AG09309 (cell line): ENCODE measurements at places on chromosomes 2 and 18.

- no peak for DNase-seq
These were observed 559.9 kb upstream of the ID2 start for GRCh38 chr2:8121826-8122513.

- DNase-seq = no peak
These were observed 247.9 kb upstream of the SYT4 start for GRCh38 chr18:43525169-43525568.

DNA sequence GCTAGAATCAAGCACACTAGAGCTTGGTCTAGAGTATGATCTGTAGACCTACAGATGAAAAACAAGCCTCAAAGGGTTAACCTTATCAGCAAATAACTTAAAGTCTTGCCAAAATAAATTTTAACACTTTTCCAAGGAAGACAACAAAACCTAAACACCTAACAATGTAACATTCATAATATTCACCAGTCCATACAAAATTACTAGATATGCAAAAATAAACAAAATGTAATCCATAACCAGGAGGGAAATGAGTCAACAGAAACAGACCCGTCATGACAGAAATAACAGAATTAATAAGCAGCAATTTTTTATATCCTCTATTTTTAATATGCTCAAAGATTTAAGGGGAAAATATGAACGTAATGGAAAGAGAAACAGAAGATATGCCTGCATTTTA, 36.1 kb downstream of the TRAK2 start:
- DNase-seq = no peak

- DNase-seq = peak; percentile 50
These were observed 81.9 kb upstream of the PKDCC start for GRCh38 chr2:41965909-41966295.

DNA sequence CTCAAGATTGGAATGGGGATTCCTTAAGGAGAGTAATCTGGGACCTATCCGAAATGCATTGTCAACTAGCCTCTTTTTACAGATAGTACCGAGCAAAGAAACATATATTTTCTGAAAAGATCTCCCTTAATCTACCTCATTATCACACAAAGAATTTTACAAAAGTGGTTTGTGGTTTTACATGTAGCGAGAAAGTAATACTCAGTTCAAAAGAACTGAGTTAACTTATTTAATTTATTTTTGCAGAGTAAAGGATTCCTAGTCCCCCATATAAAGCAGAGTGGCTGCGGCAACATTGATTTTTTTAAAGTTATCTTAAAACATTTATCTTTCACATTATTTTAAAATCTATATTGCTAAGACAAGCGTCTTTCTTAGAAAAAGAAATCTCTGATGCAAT, 15.9 kb upstream of the SOS1 start:
- DNase-seq = no peak

DNA sequence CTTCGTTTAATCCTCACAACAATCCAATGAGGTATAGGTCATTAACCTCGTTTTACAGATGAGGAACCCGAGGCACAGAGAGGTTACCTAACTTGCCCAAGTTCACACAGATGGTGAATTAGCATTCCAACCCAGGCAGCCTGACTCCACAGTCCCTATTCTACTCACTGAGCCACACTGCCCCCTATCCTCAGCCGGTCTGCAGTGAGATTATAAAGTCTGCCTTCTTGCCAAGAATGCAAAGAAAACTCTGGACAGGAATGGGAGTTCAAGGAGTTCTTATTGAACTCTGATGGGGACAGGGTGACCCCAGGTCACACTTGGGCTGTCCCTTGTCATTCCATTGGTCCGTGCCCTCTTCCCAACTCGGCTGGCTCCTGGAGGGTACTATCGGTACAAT, 118.1 kb upstream of the MSH6 start:
- DNase-seq = no peak

DNA sequence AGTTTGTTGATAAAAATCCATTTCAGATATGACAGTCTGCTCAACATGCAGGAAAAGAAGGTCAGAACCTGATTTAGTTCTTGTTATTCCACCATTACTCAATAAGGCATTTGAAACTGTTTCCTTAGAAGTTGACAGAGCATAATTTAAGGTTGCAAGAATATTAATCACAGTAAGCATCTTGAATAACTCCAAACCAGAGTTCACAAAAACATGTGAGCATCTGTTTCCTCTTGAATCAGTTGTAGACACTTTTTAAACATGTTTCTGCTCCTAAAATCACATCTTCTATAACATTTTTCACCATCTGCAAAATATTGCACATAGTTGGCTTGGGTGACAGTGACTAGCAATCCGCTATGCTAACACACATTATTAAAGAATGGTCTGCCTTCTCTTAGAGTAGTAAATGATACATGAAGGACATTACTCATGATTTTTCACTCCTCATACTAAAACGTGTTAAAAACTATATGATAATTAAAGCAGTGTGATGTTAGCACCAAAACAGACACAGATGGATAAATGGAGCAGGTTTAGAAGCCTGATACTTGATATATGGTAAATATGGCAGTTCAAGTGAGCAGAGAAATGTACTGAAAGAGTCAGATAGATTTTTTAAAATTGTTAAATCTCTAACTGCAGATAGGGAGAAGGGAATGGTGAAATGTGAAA, 30.3 kb downstream of the AKAIN1 start:
- DNase-seq = no peak

GRCh38 chr18:55346961-55347740, 240.8 kb downstream of the TCF4 start:
- no peak for DNase-seq

DNA sequence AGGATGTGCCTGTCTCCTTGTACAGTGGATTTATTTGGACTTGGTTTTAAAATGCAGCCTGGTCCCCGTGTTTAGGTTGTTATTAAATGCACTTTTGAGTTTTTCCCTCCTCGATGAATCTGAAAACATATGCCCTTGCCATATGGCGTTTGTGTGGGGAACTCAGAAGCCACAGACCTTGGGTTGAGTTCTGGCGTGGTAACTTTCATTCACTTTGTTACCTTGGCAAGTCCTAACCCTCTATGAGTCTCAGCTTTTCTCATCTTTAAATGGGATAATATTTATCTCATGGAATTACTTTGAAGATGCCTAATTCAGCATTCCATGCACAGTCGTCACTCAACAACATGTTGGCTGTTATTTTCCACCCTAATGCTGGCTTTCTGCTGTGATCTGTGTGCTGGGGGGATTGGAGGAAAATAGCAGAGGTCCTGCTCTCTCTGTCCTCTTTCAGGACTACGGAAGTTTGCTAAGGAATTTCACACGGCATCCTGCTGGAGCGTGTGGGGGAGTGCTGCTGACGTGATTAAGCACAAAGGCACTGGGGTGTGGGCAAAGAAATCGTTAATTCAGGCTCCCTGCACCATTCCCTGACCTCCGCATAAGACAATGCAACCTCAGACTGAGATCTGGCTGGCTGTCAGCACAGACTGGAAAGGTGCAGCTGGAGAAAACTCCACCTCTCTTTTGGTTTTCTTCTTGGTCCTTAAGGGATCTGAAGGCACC, 61.7 kb downstream of the LDLRAD4 start:
- no peak for DNase-seq

GRCh38 chr2:207792244-207792785, 22.6 kb upstream of the FZD5 start:
- DNase-seq = no peak

DNA sequence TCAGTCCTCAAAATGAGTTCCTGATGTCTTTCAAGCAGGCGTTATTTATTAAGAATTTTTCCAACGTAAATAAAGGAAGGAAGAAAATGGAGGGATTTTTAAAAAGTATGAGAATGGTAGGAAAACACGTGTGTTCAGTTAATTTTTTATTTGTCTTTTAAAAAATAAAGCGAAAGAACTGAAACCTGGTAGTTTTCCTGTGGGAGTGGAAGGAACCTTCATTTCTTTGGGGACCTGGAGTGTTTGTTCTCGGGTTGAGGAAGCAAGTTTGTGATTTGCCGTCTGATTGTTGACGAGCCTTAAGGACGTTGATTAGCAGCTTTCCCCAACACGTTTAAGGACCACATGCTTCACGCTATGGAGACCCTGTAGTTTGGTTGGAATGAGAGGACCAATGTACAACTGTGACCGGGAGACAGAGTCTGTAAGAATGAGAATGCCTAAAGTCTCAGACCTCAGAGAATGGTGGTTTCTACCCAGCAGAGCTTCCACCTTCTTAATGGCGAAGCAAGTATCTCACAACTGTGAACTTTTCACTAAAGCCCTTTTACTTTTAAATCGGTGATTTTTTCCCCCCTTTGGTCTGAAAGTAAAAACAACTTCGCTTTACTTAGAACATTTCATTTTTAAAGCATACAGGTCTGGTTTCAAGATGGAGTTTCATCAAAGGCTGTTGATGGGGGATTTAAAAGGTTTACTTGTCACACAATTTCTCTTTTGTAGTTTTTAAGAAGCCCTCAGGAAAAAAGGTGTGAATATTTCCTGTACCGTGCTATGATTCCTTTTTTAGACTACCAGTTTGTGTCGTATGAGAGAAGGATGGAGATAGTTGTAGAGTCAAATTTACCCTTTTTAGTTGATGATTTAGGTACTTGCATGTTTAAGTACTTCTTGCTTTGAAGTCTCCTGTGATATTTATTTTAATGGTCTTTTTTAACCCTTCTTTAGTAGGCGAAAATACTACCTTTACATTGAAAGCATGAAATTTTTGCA, 1.4 kb downstream of the TTC39C start:
- DNase-seq = no peak

- no peak for DNase-seq
These were observed 68.1 kb downstream of the CDH2 start for GRCh38 chr18:28108814-28109213.

- no peak for DNase-seq
These were observed 27.9 kb downstream of the AOX1 start for GRCh38 chr2:200613692-200614091.
